Activated T-helper 17 cell treated with anti-CD3 and anti-CD28 coated beads, Interleukin-2, amount 50 U/mL, for 72 hours (primary cell): ENCODE measurements at places on chromosomes 5 and 9.

GRCh38 chr5:169723103-169723831 lies 86.2 kb downstream of the DOCK2 start:
- no peak for ATAC-seq

DNA sequence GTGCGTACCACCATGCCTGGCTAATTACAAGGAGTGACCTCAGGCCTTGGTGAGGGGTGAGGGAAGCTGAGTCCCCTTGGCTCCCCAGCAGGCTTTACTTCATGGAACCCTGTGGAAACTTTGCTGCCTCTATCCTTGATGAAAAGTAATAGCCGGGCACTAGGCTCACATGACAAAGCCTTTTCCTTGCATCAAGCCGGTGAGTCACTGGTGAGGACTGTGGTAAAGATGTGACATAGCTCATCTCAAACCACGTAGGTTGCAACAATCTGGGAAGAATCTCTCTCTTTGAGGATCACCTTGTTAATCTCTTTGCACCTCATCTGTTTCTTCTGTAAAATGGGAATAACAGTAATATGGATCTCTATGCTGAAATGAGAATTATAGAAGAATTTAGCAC lies 116.3 kb upstream of the SLC25A48 start:
- no peak for ATAC-seq

- no peak for ATAC-seq
Measured at GRCh38 chr9:124322618-124323432, 65.1 kb downstream of the NEK6 start.

DNA sequence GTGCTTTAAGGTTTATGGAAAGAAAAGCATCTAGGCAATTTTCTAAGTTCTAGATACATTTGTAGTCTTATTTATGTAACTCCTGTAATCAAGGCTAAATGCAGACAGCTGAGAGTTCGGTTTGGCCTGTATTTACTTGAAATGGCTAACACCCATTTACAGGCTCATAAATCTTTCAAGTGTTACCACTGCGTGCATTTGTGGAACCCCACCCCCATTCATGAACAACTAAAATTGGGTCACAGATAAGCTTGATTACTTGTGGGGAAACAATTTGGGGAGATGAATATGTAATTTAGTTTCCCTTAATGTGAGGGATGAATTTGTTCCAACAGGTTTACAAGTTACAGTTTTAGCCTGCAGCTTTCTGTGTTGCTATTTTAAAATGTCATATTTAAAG lies 360.6 kb downstream of the ARRDC3 start:
- no peak for ATAC-seq

GRCh38 chr5:111511831-111512374 lies 432 bp downstream of the STARD4 start:
- peak; percentile 16 for ATAC-seq

DNA sequence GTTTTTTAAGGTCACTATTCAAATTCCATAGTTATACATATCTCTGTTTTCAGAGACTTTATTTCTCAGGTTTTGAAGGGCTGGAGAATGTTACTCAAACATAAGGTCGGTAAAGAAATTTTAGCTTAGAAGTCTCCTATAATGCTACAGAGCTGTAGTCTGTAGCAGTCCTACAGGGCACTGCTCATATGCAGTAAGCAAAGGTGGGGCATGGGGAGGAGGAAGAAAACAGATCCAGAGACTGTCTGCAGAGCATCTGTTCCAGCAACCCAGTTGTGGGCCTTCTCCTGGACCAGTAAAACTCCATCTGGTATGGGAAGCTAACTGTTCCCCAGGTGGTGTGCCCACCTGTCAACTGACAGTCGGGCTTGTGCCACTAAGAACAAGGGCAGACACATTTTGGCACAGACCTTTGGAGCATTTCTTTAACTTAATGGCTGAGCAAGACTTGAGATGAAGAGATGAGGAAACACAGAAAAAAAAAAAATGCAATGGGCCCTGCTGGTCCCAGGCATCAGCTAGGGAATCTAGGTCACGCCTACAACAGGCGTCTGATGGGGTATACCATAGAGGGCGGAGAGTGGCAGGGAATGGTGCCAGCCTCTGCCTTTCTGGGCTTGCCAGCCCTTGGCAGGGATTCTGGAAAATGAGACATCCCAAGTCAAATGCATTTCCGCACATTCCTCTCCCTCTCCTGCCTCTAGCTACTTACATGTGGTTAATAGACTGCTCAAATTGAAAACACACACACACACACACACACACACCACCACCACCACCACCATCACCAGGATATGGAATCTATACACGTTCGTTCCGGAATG lies 218.9 kb downstream of the ARL15 start:
- ATAC-seq, result no peak

GRCh38 chr5:138884094-138884493 lies 9.0 kb upstream of the LRRTM2 start:
- no peak for ATAC-seq

DNA sequence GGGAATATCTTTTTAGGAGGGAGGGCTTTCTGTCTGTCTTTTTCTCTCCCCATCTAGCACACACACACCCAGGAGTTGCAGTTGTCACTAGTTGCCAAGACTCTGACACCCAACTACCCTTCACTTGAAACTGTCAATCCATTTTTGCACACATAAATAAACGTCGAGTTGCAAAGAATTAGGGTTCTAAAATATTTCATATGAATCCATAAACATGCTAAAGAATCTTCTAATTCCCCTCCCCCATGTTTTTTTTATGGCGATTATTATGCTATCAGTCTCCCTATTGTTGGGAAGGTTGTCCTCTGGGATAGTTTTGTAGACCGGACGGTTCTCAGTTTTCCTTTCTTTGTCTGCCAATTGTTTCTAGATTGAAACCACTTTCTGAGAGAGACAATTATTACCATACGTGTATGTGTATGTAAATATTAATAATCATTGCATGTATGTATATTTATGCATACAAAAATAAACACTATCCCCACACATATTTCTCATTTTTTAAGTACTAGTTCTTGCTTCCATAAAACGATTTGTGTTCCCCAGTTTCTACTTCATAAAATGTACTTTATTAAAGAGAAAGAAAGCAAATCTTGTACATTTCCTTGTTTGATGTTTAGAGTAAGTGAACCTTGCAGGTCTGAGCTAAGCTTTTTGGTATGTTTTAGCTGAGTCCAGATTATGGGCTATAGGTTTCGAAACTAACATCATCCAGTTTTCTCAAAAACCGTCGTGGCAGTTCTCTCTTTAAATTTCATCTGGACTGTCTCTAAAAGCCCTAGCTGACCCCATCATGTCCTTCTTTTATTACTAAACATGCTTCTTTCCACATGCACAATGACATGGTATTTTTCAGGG lies 165.0 kb upstream of the MPDZ start:
- ATAC-seq, result no peak

DNA sequence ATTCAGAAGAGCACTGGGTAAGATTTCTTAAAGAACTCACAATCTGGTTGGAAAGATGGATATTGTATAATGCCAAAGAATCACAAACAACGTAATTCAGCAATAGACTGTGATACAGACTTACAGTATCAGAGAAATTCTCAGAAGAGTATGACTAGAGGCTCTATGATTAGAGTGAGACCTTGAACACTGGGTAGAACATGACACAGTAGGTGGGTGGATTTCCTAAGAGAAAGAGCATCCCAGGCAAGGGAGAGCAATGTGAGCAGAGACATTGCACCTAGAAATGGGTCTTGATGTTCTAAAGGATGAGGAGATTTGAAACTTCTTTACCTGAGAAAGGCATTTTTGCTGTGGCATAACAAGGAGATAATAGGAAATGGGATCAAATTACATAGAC lies 27.3 kb upstream of the CAST start:
- ATAC-seq, result no peak

- ATAC-seq, result no peak
Measured at GRCh38 chr9:94528886-94529285, 26.0 kb upstream of the PCAT7 start.

DNA sequence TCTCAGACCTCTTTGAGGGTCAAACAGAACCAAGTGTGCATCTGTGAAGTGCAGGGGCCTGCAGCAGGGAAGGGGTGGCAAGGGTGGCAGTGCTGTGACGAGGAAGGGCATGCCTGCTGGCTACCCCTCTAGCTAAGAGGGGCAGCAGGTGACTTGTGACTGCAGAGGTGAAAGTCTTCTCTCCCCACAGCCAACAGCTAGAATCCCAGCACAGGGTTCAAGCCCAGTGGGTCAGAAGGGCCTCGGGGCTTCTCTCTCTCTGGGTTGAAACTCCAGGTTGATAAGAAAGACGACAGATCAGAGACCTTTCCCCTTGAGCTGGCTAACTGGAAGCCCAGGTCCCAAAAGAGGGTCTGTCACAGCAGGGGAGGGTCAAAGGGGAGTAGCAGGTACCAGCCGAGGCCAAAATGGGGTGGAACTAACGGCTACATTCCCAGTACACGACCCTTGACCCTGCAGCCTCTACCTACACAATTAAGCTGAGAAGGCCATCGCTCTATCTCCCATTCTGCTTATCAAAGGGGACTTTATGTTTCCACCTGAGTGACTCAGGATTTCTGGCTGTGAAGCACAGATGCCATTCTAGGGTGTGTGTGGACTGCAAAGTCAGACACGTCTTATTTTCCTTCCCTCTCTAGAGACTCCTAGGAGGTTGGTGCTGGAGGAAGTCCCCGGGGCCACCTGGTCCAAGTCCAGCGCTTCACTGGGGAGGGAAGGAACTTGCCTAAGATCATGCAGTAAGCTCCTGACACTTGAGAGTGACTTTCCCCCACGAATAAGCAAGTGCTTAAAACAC lies 14.6 kb downstream of the ANKS6 start:
- ATAC-seq, result no peak

- no peak for ATAC-seq
Measured at GRCh38 chr5:37839407-37840052, at the start of gene GDNF. GDNF (minus strand) TSS chr5:37840041; CDS start chr5:37834796, 5,245 bp downstream.

DNA sequence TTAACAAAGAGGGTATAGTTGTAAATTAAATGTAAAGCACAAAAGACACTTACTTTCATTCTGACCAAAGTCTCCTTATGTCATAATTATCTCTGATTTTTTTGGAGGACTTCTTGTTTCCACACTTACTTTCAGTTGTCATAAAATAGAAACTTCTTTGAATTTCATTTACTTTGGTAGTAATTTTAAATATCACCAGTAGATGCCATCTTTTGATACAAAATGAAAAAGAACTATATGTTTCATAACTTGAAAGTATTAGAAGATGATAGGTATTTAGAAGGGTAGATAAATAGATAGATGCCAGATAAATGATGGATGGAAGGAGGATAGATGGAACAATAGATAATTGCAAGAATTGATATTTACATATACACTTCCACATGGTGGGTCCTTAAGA lies 1865.3 kb upstream of the CDH9 start:
- ATAC-seq, result no peak

- ATAC-seq, result no peak
Measured at GRCh38 chr9:81396528-81396927, 292.8 kb downstream of the TLE1 start.

- peak; percentile 96 for ATAC-seq
Measured at GRCh38 chr5:172881691-172882370, 47.8 kb downstream of the ERGIC1 start.

DNA sequence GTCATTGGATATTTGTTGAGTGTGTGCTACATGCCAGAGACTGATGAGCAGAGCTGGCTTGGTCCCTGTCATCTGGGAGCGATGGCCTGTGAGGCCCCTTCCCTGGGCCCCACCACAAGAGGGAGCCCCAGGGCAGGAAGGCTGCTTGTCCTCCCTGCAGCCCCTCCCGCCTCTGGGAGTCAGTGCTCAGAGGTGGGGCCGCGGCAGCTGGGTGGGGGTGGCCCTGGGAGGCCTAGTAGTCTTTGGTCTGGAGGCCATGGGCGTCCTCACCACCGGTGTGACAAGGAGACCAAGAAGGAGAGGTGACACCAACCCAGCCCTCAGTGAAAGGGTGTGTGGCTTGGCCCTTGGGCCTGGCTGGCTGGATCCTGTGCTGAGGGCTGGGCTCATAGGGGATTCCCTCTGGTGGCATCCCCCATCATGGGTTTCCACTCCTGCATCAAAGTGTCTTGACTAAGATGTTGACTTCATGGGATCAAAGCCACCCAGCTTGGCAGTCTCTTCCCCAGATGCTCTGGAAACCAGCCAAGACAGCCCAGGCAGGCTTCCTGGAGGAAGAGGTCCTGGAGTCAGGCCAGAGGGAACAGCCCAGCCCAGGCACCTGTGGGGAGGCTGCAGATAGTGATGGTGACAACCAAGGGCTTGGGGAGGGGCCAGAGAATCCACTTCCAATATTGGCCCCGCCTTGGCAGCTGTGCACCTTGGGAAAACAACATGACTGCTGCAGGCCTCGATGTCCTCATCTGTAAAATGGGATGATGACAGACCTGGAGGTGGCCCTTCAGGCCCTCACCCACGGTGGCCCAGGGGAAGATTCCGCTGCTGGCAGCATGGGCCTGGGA lies 166.7 kb downstream of the GAPVD1 start:
- peak; percentile 40 for ATAC-seq

DNA sequence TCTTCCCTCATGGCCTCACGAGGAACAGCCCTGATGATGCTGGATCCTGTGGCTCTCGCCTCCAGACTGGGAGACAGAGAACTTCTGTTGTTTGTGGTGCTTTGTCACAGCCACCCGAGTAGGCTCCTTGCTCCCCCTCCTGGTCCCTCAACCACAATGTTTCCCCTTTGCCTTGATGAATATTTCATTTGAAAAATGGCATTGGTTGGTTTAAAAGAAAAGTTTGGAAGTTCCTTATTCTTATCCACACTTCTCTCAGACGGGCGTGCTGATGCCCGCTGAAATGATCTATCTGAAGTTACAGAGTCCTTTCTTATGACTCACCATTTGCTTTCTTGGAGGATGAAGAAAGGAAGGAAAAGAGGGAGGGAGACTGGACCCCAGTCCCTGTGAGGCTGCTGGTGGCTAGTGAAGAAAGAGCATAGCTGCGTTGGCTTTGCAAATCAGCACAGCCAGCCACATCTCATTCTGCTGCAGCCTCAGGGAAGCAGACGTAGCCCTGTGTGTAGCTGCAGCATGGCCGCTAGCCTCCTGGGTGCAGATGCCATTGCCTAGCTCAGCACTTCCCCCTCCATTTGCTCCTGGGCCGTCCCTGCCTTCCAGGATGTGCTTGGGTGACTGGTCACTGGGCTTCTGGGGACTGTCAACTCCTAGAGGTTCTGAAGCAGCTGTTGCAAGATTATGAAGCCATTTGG lies 185.9 kb downstream of the ERCC6L2 start:
- ATAC-seq, result peak; percentile 62

- ATAC-seq, result no peak
Measured at GRCh38 chr5:58066557-58066956, 393.3 kb downstream of the PLK2 start.

DNA sequence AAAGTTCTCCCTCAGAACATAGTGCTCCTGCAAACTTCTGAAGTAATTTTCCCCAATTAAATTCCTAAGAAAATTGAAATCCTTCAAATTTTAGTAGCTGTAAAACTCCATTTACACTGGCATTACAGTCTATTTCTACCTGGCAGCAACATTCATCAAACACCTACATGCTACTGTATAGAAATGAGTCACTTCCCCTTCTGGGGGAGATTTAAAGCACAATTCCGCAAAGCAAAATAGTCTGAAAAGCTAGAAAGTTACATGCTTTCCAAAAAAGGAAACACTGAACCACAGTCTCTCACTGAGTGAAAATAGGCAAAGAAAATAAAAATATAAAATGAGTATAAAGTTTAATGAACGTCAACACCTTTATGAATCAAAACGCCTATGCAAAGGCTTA lies 43.3 kb downstream of the MCTP1 start:
- peak; percentile 32 for ATAC-seq
